Hippocampal formation (tissue), 2 donors: ENCODE measurements at places on chromosomes 5 and 9.

- no peak for DNase-seq
These were observed 24.5 kb downstream of the MRPS27 start for GRCh38 chr5:72295539-72295938.

GRCh38 chr5:177431317-177432142 is 5.1 kb downstream of the GRK6 start:
- no peak for DNase-seq

DNA sequence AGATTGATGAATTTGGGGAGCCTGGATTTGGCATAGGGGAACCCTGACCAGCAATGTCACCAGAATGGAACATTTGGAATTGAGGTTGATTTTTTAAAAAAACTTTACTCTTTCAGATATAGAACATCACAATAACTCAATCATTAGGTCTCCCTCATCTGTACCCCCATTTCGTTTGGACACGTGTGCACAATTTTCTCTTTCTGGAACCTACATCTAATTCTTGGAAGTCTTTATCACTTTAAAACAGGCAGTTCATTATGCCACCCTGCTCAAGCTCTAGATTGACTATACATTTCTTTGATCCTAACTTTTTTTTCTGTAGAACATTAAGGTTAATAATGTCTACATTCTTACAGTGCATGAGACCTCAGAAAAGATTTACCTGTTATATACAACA is 3.7 kb upstream of the SSBP2 start:
- no peak for DNase-seq

DNA sequence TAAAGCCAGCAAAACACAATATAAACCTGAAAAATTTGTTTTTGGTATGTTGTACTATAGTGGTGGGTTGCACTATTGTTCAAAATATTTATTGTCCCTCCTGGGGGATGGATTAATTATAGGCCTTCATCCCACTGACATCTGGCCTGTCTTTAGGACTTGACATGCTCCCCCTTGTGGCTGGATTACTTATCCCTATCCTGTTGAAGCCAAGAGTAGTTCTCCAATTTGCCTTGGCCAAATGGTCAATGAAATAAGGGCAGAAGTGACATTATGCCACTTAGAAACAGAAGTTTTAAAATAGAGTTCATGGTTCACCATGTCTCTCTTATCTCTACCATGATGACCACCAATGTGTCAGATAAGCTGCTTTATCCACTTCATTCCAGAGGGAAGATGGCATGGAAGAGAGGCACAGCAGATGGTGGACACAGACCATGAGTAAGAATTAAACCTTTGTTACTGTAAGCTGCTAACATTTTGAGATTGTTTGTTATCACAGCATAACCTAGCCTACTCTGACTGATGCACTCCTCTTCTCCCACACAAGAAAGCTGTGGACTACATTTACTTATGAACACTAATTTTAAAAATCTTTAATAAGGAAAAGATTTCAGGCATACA is 29.2 kb upstream of the ARHGEF28 start:
- DNase-seq: no peak

- DNase-seq: no peak
These were observed 285.5 kb upstream of the VLDLR start for GRCh38 chr9:2336055-2336454.

DNA sequence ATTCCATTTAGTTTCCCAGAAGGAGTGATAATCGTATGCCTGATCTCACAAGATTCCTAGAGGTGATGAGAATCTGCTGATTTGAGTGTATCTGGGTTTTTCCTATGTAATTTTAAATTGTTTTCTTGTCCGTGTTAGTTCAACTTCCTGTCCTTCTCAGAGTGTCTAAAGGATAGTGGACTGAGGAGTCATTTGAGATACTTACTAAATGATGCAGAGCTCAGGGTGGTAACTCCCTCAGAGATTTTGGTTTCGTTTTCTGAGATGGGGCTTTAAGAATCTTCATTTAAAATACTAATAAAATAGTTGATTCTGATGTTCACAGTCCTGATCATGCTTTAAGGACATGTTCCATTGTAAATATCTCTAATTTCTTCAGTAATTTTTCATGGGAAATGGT is 30.3 kb downstream of the MELK start:
- no peak for DNase-seq

GRCh38 chr9:134913713-134914500 is 3.8 kb downstream of the FCN1 start:
- no peak for DNase-seq

GRCh38 chr5:62115014-62115413 is 191.0 kb upstream of the KIF2A start:
- DNase-seq: no peak

DNA sequence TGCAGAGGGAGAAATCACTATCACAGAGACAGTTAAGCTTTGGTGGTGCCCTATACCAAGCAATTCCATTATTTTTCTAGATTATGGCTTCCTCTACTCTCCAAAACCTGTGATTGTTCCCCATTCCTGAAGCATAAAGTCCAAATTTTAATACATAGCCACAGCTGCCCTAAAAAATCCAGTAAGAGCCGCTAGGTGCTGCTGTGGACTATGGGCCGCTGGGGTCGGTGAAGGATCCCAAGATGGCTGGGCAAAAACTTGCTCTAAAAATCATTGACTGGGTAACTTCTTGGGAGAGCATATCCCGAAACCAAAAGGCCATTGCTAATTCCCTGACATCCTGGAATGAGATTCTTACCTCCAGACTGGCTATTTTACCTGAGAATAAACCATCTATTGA is 245.3 kb downstream of the NFIB start:
- DNase-seq: no peak

- no peak for DNase-seq
These were observed 137.0 kb upstream of the ACOT12 start for GRCh38 chr5:81530919-81531318.

GRCh38 chr5:50856401-50857119 is 190.1 kb downstream of the PARP8 start:
- peak; percentile 44 for DNase-seq

- peak; percentile 11 for DNase-seq
These were observed 82.5 kb downstream of the SEMA6A start for GRCh38 chr5:116492016-116492623.

- no peak for DNase-seq
These were observed 19.8 kb downstream of the TDRD7 start for GRCh38 chr9:97431549-97432143.

- no peak for DNase-seq
These were observed 44.7 kb upstream of the LCP2 start for GRCh38 chr5:170342153-170342725.

GRCh38 chr5:170132269-170132975 is 26.7 kb downstream of the FOXI1 start:
- no peak for DNase-seq

- DNase-seq: no peak
These were observed 27.9 kb downstream of the FOXD1 start for GRCh38 chr5:73420666-73421065.

DNA sequence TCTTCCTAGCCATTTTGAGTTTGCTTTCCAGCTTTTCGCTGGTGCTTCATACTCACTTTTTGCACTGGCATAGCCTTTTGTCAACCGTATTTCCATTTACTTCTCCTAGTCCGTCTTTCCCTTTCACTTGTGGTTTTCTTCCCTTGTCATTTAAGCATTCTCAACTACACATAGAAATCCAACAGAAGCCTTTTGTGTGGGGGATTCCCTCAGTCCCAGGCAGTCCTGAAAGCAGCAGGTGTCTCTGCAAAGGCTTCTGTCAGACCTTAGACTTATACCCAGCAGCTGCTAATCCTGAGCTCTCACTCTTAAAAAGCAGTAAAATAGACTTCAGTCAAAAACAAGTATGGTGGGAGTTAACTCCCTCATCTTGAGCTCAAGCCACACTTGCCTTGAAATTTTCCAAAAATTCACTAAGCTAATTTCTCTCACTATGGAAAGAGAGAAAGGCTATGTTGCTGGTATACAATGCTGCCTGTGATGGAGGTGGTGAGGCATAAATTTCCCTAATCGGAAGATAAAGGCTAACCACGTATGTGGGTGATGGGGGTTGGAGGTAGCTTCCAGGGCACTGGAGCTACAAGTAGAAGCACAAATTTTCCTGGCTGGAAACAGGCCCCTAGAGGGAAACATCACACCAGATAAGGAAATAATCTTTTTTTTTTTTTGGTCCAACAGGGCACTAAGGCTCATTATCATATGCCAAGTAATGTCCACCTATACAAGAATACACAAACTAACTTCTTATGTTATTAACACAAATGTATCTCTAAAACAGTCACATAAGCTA is 34.8 kb upstream of the IFNK start:
- no peak for DNase-seq

- DNase-seq: no peak
These were observed 491.9 kb downstream of the PDE4D start for GRCh38 chr5:59401637-59402036.

GRCh38 chr9:18580151-18580550 is 106.2 kb downstream of the ADAMTSL1 start:
- DNase-seq: no peak

DNA sequence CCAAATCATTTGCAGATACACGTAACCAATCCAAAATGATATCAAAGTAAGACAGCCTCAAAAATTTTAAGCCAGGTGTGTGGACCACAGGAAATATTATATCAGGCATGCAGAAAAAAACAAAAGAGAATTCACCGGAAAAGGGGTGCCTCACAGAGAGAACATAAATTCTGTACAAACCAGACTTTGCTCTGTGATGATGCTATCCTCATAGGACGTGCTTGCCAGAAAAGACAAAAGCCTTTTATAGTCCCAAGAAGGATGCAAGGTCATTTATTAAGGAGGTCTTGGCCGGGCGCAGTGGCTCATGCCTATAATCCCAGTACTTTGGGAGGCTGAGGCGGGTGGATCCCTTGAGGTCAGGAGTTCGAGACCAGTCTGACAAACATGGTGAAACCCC is 16.8 kb upstream of the ATP6V1G1 start:
- DNase-seq: no peak

- DNase-seq: no peak
These were observed 29.6 kb downstream of the CAPSL start for GRCh38 chr5:35908814-35909213.

DNA sequence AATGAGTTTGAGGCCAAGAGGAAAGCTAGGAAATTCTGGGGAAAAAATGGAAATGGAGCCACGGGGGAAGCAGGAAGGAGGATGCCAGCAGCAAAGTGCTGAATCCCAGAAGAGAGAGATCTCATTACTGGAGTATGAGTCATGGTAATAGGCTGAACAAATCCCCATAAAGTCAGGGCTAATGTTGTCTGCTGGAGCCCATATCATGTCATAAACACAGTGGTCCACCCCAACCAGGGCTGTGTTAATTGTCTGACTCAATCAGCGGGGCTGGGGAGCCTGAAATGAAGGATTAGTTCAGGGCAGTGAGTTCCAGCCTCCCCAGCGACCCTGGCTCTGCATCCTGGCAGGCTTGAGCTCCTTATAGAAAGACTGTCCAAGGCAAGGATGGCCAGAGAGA is 68.8 kb downstream of the TLR4 start:
- no peak for DNase-seq

DNA sequence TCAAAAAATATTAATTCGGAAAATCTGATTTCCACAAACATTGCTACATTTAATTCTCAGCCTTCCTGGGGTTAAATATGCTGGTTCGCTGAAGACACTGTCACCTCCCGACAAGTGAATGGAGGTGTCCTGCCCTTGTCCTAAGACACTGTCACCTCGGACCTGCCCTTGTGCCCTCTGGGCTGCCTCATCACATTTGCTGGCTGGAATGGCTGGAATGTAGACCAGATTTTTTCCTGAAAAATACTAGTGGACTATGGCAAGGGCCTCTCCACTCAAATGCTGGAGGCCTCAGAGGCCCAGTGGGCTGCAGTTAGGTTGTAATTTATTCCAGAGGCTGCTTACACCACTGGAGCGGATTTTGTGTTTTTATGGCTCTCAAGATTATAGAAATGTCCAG is 28.2 kb downstream of the CACNA1B start:
- no peak for DNase-seq

GRCh38 chr9:112750764-112751055 is 150 bp downstream of the SNX30 start:
- DNase-seq: no peak

DNA sequence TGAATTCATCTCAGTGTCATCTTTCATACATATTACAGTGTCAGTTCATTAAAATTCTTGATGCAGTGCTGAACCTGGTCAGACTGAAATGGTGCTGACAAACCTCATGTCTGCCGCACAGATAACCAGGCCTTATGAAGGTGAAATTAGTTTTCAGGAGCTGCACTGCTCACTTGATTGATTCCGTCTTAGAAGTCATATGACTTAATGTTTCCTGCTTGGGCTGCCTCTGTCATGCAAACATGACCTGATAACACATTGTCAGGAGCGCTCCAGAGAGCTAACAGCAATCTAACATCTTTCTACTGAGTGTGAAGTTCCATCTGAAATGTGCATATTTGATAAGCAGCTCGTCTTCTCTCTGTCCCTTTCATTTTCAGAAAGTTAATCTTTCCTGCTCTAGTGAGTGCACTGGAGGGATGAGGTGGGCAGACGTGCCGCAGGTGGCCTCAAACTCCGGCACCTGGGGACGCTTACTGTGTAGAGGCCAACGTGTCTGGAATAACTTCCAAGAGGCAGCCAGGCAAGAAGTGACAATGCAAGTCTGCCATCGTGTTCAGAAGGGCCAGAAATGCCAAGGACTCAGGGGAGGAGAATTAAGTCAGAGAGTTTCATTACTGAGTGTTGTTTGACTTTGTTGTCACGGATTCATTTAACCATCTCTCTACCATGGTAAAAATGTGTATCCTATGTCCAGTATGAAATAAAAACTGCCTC is 592.1 kb downstream of the TLE1 start:
- no peak for DNase-seq

GRCh38 chr5:1111727-1112289 is at the start of gene SLC12A7:
Gene SLC12A7 (minus strand): TSS chr5:1112063. CDS start chr5:1111991, 72 bp downstream.
- DNase-seq: no peak

- no peak for DNase-seq
These were observed 112.6 kb upstream of the NFIL3 start for GRCh38 chr9:91536211-91536691.

- DNase-seq: no peak
These were observed 57.9 kb downstream of the MEF2C start for GRCh38 chr5:88824892-88825583.

DNA sequence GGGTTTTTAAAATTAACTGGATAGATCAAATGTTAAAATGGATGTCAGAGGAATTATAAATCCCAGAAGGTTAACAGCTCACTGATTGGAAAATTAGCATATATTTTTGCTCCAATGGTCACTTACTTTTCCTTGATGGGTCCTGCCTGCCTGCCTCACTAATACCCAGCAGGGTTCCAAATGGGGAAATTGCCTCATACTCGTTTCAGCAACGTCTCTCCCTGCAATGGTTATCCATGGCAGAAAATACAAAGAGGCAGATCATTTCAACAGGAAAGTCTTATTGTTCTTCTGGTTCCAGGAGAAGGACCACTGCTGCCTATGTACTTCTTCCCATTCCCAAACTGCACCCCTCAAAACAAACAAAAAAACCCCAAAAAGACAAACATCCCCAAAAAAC is 71.3 kb downstream of the ERP44 start:
- DNase-seq: no peak

DNA sequence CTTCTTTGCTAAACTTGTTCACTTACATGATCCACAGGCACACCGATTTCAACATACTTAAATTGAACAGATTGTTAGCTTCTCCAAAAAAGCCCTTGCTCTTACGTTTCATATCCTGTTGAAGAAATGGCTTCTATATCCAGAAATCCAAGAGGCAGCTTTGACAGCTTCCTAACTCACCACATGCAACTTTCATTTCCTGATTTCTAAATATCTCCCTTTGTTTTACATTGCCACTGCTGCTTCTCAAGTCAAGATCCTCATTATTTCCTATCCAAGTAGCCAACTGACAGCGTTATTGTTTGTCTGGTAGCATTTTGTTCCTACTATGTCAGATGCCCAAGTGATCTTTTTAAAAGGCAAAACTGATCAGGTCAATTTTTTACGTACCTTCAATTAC is 913.2 kb upstream of the TYRP1 start:
- no peak for DNase-seq
